ENCODE measurements at places on chromosomes 5 and 9.
A peak's percentile ranks its signal among the peaks of the same experiment; 100 is the strongest.

- DNase-seq: no peak
Observed at GRCh38 chr5:156716591-156717380, 133.3 kb upstream of the PPP1R2B start.

GRCh38 chr5:126268697-126269315, 154.4 kb upstream of the GRAMD2B start:
- peak; percentile 16 for DNase-seq

DNA sequence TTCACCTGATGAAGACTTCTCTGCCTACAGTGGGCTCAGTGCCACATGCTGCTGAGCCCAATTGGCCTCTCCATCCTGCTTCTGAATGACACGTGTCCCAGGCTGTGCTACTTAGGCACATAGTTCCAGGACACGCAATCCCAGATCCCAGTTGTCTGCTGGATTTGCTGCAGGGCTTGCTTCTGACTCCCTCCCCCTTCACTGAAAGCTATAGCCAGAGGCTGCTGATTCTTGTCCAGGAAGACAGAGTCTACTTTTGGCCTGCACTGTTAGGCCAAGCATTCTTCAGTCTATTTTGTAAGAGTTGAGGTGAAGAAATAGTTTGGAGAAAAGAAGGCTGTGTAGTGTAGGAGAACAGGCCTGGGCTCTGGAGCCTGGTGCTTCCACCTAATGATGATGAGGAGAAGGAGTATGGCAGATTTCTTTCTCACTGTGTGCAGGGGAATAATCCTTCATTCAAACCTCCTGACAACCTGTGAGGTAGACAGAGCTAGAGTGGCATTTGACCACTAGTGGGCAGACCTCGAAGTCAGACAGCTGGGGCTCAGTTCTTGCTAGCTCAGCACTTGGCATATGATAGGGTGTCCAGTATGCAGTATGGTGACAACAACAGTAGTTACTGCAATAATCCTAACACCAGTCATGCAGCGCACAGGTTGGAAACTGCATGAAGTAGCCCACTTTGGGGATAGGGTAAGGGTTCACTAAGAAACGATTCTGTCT, 19.5 kb upstream of the ASPN start:
- DNase-seq: no peak

GRCh38 chr5:38036765-38037164, 196.9 kb upstream of the GDNF start:
- no peak for DNase-seq

GRCh38 chr9:61671276-61671973, 481.6 kb downstream of the SPATA31A7 start:
- DNase-seq: no peak

DNA sequence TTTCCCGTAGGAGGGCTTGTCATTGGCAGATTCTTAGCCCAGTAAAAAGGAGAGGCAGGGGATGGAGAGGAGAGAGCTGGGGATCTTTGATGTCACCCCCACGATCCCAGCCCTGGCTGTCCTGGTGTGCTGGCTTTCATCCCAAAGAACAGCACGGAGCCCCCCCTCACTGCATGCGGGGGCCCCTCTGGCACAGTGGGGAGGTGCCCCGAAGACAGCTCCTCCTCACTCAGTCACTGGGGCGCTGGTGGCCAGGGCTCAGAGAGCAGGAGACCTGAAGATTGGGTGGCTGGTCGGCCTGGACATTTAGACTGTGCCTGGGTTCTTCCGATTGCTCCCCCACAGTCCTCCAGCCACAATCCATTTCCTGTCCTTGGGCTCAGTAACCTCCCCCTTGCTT, 207.5 kb downstream of the MELK start:
- DNase-seq: no peak

DNA sequence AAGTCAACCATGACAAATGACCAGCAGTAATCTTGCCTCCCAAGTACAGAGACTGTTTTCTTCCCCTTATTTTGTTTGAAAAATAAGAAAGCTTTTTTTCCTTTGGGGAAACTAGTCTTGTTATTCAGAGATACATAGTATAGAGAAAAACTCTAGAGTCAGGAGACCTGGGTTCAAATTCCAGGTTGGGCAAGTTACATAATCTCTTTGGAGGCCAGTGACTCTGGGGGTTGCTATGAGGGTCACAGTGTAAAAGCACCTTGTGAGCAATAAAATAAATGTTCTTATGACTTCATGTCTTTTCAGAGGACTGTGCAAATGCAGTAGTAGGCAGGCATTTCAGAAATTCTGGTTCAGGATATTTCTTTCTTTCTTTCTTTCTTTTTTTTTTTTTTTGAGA, 71.5 kb downstream of the GDNF start:
- DNase-seq: no peak

- no peak for DNase-seq
Observed at GRCh38 chr5:102241809-102242421, 54.2 kb downstream of the SLCO4C1 start.

DNA sequence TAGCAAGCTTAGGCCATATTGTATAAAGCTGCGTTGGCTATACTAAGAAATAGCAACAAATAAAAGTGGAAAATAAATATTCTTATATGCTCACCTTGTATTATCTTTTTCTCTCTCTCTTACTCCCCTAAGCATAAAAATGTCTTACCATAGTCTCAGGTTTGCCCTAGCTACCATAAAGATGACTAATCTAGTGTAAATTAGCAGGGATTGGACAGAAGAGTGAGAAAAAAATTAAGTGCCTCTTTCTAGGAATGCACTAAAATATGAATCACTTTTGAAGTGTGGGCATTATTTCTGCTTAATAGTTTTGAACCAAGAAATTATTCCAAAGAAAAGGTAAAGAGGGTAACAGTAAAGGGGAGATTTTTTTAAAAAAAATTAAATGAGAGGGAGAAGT, 201.3 kb downstream of the HINT1 start:
- DNase-seq: no peak

- DNase-seq: no peak
Observed at GRCh38 chr9:112104901-112105300, 70.2 kb downstream of the SUSD1 start.

DNA sequence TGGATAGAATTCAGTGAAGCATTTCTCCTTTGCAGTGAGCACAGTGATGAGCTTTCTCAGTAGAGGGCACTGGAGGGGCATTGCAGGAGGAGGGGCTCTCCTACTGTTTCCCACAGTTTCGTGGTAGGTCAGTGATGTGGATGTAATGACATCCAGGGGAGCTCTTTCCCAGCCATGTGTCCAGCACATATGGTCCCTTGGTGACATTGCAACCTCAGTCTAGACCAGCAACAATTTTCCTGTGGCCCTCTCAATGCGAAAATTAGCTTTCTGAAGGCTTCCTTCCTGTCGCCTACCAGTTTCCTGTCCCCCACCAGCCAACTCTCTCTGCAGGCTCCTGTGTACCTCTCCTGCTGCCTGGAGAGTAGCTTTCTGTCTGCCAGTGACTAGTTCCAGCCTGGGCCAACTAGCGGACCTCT, 6.9 kb upstream of the PDCL start:
- DNase-seq: no peak

GRCh38 chr5:138975098-138975847, 100.1 kb upstream of the LRRTM2 start:
- DNase-seq: no peak

DNA sequence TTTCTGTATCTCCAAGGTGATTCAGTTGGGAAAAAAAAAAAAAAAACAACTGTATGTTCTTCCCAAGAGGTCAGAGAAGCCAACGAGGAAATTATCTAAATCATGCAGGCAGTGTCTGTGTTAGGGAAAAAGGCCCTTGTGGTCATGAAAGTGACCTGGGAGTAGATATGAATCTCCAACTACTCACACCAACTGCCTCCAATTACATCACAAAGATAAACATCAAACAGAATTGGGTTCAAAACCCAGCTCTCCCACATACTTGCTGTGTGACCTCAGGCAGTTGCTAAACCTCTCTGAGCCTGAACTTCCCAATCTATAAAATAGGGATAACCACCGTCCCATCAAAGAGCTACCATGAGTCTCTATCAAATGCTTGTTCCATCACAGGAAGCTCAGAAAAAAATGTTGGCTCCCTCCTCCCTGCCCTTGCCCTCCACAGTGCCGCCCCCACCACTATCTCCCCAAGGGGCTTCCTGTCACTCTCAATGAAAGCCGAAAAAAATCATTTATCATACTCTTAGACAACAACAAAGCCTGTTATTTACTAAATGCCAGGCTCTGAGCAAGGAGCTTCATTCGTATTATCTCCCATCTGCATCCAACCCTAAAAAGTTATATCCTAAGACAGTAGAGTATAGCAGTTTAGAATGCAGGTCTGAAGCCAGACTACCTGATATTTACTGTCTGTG, 42.9 kb downstream of the CDK5RAP2 start:
- DNase-seq: no peak

DNA sequence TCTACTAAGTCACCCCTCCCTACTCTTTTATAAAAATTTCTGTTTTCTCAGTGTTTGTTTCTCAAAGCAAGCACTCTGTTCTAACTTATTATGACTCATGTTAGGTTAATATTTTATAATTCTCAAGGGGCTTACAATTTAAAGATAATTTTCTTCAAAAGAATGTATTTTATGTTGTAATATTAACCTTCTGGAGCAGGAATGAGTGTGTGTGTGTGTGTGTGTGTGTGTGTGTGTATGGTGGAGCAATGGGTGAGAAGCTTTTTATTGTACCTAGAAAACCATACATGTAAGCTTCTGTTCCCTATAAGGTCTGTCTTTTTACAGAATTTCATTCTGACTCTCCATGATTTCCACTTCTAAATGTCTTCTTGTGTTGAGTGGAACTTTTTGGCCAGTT, 63.0 kb downstream of the PBX3 start:
- DNase-seq: no peak

DNA sequence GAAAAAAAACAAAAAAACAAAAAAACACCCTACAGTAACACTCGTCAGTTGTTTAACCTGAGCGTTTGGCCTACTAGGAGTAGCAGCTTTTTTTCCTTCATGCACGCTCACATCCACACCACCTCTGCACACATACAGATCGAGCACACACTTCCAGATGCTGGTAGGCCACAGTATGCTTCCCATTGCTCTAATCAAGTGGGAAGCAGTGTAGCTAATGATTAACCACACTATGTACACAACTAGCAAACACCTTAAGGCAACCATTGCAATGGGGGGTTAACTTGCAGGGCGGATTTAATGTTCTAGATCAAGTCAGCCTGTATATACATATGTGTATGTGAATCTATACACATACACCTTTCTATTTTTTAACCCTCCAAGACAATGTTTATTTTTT, 65.5 kb upstream of the GLRX start:
- no peak for DNase-seq

- no peak for DNase-seq
Observed at GRCh38 chr5:55232271-55232984, 980 bp downstream of the CCNO start.

GRCh38 chr5:177495243-177496060, 2.0 kb downstream of the PDLIM7 start:
- DNase-seq: no peak

GRCh38 chr5:32711362-32711680, 200 bp downstream of the NPR3 start:
- no peak for DNase-seq

GRCh38 chr5:129174480-129174879, 79.9 kb downstream of the ISOC1 start:
- no peak for DNase-seq

DNA sequence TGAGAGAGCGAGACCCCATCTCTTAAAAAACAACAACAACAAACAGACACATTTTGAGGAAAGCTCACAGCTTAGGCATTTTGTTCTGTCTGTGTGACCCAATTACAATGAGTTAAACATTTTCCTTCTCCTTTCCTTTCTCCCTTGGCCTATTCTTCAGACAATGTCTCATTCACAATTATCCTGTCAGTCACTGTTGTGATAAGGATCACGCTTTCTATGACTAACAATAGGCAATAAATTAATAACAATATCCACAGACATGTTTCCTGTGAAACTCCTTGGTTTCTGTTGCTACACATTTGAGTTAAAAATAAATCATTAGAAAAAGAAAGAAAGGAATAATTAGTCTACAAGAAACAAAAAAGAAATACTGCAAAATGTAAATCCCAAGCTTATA, 19.8 kb upstream of the CARTPT start:
- DNase-seq: no peak

DNA sequence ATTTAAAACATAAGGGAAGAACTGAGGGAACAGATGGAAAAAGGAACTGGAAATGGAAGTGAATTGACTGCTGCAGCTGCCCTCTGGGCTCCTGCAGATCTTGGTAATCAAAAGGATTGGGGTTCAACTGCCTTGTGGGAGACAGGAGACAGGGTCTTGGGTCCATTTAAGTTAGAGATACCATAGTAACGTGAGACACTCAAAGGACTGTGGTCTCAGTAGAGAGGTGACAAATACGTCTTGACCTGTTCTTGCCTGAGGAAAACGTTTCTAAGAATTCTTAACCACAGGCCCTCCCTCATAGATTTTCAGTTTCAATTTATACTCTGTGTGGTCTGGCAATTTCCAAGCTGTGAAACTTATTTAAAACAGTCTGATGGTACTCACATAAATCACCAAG, 100.8 kb upstream of the DHFR start:
- DNase-seq: no peak

DNA sequence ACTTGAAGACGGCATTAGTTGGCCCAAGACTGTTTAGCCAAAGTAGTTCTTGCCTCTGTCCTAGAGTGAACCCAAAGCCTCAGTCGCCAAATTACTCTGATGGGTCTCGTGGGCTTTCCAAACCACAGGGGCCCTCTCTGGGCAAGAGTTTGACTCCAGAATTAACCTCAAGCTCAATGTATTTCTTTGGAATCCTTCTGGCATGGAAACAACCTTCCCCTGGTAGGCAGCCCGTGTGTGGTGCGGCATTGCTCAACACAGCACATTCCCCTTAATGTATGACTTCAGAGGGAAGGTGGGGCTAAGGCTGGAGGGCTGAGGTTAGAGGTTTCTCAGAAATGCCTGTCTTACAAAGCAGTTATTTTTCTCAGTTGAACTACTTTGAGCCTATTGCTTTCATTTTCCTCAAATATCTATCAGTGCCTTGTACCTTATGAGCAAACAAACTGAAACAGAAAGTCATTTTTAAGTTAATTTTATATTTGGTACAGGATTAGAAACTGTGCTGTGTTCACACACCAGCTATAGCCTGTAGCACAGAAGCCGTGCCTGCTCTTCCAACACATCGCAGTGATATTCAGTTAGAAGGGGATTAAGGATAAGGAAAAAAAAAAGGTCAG, 123.9 kb upstream of the HAPLN1 start:
- no peak for DNase-seq

GRCh38 chr5:180868960-180869359, 7.9 kb upstream of the ZFP62 start:
- peak; percentile 71 for DNase-seq

DNA sequence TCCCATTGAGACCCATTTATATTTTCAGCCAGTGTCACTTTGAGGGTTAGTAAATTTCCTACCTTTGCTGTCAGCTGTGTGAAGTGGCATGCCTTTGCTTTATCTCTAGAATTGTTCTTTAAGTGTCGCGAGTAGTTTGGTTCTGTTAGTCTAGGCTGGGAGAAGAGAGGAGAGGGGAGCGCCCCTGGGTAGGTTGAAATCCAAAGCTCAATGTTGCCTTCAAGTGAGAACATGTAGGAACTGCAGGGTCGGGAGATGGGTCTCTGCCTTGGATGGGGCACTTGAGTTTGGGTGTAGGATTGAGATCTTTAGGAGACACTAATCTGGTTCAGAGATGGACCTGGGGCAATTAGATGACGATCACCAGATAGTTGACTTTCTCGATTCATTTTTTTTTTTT, 46.3 kb downstream of the STC2 start:
- DNase-seq: peak; percentile 26

All from NCI-H1694 treated with DMSO at 0.1 percent for 48 hours (cell line).